ENCODE measurements at places on chromosomes 5 and 9.

GRCh38 chr9:94657021-94657725, 17.9 kb upstream of the FBP1 start:
- no peak for DNase-seq

GRCh38 chr5:10745133-10745532, 15.9 kb downstream of the DAP start:
- no peak for DNase-seq

DNA sequence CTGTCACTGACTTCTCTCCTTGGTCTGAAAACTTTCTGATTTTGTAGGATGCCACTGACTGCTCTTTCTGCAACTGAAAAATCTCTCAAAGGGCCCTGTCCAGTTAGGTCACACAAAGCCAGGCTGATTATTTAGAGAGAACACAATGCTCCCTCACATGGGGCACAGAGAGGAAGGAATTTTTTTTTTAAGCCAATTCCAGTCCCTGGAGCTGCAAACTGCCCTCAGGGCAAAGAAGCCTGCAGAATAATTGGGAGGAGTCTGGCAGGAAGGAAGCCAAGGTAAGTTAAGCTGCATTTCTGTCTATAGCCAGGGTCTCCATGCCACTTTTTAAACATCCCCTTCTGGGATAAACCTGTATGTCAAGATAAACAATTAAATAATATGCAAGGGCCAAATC, 305.5 kb downstream of the ZSWIM6 start:
- no peak for DNase-seq

- DNase-seq: no peak
Observed at GRCh38 chr9:85713897-85714296, 27.9 kb downstream of the AGTPBP1 start.

DNA sequence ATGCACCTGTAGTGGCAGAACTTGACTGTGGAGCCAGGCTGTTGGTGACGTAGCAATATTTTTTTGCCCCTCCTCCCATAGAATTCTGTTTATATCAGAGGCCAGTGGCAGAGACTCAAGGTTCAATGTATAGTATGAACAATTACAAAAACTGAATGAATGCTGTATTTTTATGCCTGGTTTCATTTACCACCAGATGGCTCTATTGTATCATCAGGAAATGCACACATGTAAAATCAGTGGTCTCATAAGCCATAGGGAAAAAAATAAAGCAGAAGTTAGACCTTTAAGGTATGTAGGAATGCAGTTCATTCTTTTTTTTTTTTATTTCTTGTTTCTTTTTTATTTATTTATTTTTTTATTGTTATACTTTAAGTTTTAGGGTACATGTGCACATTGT, 43.6 kb downstream of the CCDC192 start:
- peak; percentile 30 for DNase-seq

- no peak for DNase-seq
Observed at GRCh38 chr9:89183146-89183545, 4.5 kb upstream of the SHC3 start.

DNA sequence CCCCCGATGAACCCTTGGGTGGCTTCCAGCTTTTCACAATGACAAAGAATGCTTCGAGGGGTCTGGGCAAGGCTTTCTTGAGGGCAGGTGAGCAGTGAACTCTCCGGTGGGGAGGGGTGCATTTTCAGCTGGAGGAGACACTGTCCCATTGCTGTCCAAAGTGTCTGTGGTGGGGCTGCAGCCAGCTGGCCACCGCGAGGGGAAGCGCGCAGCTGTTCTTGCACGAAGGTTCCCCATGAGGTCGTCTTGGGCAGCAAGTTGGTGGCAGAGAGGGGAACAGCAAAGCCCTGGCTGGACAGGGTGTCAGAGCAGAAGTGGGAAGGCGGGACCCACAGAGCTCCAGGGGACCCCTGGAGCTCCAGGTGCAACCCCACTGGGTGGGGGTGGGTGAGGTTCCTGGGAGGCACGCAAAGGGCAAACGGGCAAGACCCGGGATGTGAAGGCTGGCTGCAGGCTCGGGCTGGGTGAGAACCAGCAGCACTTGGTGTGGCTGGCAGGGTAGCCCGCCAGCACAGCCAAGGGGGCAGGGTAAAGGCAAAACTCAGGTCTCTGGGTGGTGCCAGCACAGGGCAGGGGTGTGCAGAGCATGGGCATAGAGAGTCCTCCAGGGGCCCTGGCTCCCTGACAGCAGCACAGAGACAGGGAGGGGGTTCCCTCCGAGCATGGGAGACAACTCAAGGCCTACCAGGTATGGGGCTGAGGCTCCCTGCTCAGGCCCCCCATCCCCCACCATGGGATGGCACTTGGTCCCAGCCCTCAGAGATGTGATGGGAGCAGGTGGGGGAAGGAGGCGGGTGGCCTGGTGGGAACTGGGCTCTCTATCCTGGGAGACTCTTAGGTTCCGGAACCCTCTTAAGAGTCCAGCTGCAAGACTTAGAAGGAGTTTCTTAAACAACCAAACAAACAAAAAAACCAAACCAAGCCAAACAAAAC, 26.6 kb downstream of the TSPAN17 start:
- no peak for DNase-seq

- DNase-seq: no peak
Observed at GRCh38 chr9:120473608-120474007, 106.4 kb downstream of the CDK5RAP2 start.

- no peak for DNase-seq
Observed at GRCh38 chr5:77449981-77450380, 42.1 kb downstream of the WDR41 start.

GRCh38 chr9:98211260-98211659, 18.8 kb upstream of the CORO2A start:
- no peak for DNase-seq

- DNase-seq: no peak
Observed at GRCh38 chr5:74717596-74717995, 32.6 kb downstream of the HEXB start.

DNA sequence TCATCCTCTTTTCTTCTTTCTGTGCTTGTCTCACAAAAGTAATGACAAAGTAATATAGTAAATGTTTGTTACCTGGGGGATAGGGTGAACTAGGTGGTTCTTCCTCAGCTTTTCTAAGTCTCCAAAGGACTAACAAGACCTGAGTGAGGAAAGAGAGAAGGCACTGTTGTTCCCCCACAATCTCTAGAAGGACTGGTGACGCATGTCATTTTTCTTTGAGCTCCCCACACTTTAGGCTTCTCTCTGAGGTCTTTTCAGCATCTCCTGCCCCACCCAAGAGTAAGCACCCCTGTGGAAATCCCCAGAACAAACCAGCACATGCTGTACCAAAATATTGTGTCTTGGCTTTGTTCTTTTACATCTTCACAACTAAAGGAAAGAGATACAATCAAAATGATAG, 2.4 kb upstream of the IL7R start:
- DNase-seq: no peak

- no peak for DNase-seq
Observed at GRCh38 chr5:103424453-103425205, 138.0 kb downstream of the NUDT12 start.

GRCh38 chr5:59874675-59875074, 18.9 kb downstream of the PDE4D start:
- DNase-seq: peak; percentile 17

DNA sequence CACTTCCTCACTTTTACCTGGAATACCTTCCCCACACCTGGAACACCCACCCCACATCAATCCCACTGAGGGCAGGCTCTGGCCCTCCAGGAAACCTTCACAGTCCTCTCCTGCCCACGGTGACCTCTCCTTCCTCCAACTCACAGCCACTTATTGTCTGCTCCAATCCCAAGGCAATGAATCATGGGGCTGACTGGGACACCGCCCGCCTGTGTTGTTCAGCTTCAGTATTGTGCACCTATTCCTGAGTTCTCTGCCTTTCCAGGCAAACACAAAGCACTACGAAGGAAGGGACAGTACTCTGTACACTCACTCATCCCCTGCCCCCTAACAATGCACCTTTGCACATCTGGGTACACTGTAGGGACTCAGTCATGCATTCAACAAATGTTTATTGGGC, 7.3 kb downstream of the PCDH1 start:
- peak; percentile 70 for DNase-seq

DNA sequence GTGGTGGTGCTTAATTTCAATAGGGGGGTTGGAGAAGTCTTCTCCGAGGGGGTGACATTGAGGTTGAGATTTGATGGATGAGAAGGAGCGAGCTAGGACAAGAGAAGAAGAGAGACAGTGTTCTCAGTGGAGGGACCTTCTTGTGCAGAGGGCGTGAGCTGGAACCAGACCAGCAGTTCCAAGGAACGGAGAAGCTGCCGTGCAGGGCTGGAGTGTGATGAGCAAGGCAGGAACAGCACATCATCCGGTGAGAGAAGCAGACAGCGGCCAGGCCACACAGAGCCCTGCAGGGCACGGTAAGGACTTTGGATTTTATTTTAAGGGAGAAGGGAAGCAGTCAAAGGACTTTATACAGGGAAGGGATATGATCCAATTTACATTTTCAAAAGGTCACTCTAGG, 206.9 kb downstream of the MELK start:
- DNase-seq: no peak

DNA sequence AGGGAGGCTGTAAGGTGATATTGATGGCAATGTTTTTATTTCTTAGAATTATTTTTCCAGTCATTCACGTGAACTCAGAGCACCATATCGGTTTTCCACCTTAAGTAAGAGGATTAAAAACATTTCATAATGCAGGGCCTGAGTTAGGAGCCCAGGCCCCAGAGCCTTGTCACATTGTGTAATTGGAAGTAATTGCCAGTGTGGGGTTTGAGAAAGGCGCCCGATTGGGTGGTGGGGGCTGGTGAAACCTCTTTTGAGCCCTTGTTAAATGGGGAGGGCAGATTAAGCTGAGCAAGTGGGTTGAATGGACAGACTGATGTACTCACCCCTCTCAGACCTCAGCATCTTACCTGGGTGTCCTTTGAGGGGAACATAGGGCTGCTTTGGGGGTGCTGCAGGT, 116.7 kb upstream of the PITX1 start:
- no peak for DNase-seq

GRCh38 chr9:95097279-95097678, 220.2 kb downstream of the FANCC start:
- no peak for DNase-seq

DNA sequence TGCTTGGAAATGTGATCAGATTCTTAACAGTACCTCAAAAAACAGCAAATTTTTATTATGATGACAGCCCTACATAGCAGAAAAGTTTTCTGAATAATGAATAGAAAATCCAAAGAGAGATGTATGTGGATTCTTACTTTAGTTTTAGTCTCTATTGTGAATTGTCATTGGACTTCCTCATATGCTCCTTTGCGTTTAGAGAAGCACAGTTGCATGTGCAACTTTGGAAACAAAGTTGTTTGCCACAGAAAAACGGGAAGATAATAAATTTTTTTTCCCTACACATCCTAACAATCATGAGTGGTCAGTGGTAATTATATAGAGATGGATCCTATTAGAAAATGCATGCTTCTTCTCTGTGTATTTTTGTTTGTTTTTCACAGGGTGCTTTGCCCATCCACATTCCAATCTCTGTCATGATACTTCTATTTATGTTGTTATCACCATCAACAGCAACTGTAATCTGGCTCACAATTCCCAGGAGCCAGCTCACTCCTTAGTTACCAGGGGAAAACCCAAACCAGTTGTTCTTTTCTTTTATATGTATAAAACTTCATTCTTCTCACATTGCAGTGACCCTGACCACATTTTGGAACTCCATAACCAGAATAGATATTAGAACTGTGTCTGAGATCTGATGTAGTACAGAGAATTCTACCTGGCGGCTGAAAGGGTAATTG, 118.7 kb downstream of the NDUFS4 start:
- DNase-seq: no peak

- no peak for DNase-seq
Observed at GRCh38 chr9:7169717-7170389, 412.1 kb downstream of the KDM4C start.

DNA sequence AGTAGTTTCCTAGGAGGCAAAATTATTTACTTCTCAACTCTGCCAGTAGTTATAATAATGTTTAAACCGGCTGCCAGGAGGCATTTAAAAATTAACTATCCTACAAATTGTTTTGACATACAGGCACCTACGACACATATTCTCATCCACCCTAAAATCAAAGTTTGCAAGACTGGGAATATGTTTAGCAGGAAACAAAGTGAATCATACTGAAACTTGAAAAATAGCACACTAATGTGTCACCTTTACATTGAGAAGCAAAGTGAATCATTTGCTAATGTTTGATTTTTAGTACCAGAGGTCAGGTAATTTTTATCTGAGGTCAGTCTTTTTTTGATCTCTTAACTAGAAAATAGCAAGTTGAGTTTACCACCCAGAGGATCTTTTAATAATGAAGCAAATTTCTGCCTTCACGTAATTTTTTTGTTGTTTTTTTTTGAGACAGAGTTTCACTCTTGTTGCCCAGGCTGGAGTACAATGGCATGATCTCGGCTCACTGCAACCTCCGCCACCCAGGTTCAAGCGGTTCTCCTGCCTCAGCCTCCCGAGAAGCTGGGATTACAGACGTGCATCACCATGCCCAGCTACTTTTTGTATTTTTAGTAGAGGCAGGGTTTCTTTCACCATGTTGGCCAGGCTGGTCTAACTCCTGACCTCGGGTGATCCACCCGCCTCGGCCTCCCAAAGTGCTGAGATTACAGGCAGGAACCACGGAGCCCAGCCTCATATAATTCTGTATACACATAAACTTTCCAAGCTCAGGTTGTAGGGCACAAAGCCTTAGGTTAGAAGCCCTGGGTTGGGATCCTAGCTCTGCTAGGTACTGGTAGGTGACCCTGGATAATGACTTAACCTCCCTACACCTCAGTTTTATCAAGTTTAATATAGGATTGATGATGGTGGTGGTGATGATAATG, 124.3 kb downstream of the UGCG start:
- peak; percentile 89 for DNase-seq

DNA sequence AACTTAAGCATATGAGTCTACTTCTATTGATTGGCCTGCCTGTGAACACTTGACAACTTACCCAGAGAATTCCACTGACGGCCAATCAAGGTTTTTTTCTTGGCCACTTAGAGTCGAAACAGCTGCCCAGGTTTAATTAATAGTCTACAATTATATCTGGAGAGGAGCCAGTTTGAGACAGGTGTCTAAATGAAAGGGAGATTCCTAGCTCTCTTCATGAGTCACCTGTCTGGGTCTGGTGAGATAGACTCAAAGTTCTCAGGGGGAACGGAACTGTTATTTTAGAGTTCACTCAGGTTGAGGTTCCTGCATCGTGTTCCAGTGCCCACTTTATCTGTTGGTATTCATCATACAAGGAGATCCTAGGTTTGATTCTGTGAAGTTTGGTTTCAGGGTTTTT, 111.0 kb downstream of the CD180 start:
- DNase-seq: no peak

GRCh38 chr5:177964471-177964870, 31.6 kb downstream of the PROP1 start:
- DNase-seq: no peak

- peak; percentile 99 for DNase-seq
Observed at GRCh38 chr9:35161713-35162604, at the start of gene UNC13B. Gene UNC13B, plus strand, starts transcription at chr9:35162009. Its CDS starts 275 bp downstream, at chr9:35162284.

- no peak for DNase-seq
Observed at GRCh38 chr9:128523199-128523925, 18.8 kb downstream of the GLE1 start.

- no peak for DNase-seq
Observed at GRCh38 chr9:124364141-124364540, 51.1 kb downstream of the PSMB7 start.

GRCh38 chr5:438481-438981, 4.4 kb upstream of the EXOC3 start:
- DNase-seq: no peak

- DNase-seq: no peak
Observed at GRCh38 chr5:128263357-128263756, 179.8 kb downstream of the SLC12A2 start.

Measured in RWPE1 (cell line).